ENCODE measurements at places on chromosomes 7 and 10. TPM values are rescaled to one million over a fixed set of nuclear protein-coding genes. Genes with fewer than 3 reads are reported as not detected.

Gene PNLIP
- polyA plus RNA-seq = 2.4 TPM

Gene FLNC
- 13.0 TPM for polyA plus RNA-seq

Gene SRGN
- 155 TPM for polyA plus RNA-seq

Gene SORCS1
- not detected for polyA plus RNA-seq

Gene PIP
- polyA plus RNA-seq = not detected

DNA sequence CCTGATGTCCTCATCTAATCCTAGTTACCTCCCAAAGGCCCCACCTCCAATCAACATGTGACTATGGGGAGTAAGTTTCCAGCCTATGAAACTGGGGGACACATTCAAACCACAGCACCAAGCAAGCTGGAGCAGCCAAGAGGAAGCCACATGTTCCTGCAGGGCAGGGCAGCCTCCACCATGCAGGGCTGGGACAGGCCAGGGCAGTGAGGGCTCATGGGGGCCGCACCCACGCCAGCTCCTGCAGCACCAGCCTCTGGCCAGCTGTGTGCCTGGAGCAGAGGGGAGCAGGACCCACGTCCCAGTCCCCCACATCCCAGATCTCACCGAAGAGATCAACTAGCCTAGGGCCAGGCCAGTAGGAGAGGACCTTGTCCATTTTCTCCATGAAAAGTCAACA, 85.9 kb upstream of the INSIG1 start:
- DNase-seq = no peak

DNA sequence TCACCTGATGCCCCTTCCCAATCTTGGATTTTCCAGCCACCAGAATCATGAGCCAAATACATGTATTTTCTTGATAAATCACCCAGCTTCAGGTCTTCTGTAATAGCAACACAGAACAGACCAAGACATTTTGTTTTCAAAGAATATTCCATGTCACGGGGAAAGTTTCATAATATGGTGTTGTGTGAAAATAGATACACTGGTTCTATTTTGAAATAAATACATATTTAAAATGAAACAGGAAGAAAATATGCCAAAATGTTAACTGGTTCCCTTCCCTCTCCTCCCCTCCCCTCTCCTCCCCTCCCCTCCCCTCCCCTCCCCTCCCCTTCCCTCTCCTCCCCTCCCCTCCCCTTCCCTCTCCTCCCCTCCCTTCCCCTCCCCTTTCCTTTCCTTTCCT, 30.3 kb upstream of the CAMK1D start:
- no peak for DNase-seq

GRCh38 chr7:136617176-136617575, 251.3 kb upstream of the CHRM2 start:
- DNase-seq = no peak

DNA sequence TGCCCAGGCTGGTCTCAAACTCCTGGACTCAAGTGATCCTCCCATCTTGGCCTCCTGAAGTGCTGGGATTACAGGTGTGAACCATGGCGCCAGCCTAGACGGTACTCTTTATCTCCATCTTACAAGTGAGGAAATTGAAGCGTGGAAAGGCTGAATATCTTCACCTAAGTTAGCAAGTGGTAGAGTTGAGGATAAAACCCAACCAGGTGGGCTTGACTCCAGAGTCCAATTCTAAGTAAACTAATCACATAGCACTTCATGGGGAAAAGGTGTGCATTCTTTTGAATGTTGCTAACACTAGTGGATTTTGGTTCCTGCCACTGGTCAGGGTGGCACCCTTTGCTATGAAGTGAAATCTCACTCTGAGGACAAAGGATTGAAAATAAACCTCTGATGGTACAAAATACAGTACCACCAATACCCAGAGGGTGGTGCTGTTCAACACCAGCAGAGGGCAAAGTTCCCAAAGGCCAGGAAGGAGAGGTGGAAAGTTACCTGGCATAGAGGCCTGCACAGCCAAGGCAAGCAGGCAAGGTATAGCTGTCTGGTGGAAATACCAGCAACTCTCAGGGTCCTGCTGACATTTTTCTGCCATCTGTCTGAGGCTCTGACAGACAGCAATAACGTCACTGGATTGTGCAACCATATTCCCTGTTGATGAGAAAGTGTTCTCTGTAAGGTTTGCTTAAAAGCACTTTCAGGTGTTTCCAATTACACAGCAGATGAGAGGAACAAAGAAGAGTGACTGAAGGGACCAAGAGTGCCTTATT, 17.6 kb downstream of the ZDHHC16 start:
- peak; percentile 79 for DNase-seq

GRCh38 chr10:103736763-103737162, 118.6 kb downstream of the SH3PXD2A start:
- DNase-seq = peak; percentile 37

DNA sequence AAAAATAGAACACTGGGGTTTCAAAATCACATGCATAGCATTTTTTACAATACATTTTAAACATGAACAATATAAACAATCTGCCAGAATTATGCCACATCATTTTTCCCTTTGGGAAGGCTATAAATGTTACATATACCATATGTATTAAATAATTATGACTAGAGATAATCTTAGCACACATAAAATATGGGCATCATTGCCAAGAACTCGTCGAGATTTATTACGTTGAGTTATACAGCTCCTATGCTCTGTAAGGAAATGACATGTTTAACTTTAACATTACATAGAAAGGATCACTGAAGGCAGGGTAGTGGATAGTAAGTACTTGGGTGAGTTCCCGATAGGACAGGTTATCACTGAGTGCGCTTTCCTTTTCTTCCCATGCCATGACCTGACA, 267.8 kb downstream of the PARD3 start:
- no peak for DNase-seq

DNA sequence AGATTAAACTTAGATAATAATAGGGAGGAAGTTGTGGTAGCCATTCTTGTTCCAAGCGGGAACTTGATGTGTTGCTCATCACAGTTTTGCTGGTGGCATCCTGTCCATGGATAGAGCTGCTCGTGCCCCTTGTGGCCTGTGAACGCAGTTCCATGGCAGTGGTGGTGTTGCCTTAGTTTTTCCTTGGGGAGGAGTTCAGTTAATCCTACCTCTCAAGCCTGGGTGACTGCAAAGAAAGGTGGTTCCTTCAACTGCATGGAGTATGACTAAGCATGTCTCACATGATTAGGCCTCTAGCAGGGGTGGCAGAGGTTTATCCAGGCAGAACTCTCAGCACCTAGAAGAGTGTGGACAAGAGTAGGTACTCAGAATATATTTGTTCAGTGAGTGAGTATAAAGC, 99.7 kb downstream of the MAPK8 start:
- DNase-seq = no peak

DNA sequence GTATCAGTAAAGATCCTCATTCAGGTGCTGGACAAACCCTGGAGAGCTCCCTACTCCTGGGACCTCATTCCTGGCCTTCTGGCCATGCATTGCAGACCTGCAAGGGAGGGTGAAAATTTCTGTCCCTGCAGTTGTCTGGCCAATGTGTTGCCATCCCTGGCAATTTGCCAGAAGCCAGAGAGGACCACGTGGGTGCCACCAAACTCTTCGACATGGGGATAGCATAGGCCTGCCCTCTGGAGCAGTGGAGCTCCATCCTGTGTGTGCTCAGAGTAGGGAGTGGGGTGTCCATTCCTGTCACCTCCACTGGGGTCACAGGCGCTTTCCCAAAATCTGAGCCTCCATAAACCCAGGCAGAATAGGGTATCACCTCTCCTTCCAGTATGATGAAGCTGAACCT, 31.2 kb downstream of the DMBT1 start:
- DNase-seq = no peak

- no peak for DNase-seq
Measured at GRCh38 chr10:62638062-62638477, 166.4 kb upstream of the ADO start.

DNA sequence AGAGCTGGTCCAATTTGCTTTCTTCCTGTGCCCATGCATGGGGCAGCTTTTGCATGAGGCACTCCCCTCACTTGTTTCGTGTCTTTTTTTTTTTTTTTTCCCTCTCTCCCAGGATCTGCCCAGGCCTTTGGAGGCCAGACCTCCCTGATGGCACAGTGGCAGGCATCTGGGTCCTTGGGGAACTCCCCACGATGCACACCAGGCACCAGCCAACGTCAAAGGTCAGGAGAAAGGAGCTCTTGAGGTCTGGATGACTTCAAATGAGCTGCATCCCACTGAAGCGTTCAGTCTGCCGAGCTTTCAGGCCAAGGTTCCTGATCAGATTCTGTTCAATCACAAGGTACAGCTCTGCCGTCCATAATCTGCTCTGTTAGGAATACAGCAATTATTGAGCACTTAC, 97.2 kb upstream of the CARD11 start:
- no peak for DNase-seq

DNA sequence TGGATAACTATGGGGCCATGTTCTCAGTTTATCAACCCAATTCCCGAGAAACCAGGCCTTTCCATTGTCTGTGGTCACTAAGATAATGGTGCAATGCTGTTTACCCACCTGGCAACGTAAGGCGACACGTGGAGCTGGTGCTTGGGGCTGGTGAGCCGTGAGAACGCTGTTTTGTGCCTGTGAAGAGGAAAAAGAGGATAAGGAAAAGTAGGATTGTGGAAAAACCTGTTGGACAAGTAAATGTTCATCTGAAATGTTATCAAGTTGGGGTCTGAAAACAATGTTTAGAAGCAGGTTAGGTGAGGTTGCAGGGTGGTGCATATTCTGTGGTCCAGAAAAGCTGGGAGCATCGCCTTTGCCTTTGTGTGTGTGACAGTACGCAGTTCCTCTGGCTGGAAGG, 88.5 kb downstream of the PPP1R17 start:
- no peak for DNase-seq

DNA sequence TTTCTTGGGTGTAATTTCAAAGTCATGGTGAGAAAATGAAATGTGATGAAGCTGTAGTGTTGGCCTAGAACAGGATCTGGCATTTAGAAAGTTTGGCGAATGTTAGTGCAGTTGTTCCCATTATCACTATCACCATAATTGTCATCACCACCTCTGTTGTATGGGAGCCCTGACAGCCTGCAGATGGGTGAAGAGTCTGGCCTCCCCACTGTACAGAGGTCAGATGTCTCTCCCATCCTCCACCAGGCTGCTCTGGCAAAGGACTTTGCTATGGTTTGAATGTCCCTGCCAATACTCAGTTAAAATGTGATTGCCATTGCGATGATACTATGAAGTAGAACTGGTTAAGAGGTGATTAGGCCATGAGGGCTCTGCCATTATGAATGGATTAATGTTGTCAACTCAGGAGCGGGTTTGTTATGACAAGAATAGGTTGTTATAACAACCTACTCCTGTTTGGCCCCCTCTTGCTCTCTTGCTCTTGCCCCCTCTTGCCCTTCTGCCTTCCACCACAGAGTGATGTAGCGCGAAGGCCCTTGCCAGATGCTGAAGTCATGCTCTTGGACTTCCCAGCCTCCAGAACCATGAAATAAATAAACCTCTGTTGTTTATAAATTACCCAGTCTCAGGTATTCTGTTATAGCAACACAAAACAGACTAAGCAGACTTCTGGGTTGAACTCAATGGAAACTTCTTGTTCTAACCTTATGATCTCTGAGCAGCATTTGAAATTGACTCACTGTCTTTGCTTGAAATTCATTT, 90.0 kb downstream of the GRK5 start:
- DNase-seq = no peak

DNA sequence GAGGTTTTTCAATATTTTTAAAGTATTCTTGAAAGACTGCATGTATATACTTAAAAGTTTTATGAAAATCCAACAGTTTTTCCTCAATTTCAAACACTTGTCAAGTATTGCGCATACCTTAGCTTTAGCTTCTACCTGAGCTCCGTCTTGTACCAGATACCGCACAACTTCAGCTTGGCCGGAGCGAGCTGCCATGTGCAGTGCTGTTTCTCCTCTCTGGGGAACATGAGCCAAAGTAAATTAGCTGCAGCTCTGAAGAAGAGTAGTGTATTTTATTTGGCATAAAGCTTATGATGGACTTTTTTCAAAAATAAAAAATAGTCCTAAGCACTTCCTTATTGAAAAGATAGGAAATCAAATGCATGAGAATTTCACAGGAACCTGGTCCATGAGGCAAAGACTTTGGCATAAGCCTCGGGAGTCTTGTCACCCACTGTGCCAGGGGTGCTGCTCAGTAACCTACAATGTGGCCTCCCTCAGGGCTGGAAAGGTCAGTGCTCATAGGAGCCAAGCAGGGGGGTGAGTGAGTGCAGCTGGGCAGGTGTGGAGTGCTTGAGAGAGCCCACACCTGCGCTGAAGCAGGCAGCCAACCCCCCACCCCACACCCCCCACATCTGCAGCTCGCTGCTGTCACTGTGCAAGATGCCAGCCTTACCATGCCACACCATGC, 189.5 kb downstream of the ANK3 start:
- DNase-seq = no peak

- DNase-seq = peak; percentile 81
Measured at GRCh38 chr10:34297541-34298345, 517.4 kb downstream of the PARD3 start.
